ENCODE measurements at places on chromosomes 12 and 14.

GRCh38 chr12:40248585-40249297 lies 23.9 kb downstream of the LRRK2 start:
- no peak for DNase-seq

- peak; percentile 42 for DNase-seq
These were observed at the start of gene CKAP4 for GRCh38 chr12:106247674-106248311. Gene CKAP4, minus strand, starts transcription at chr12:106248020. Its CDS starts 169 bp downstream, at chr12:106247851.

DNA sequence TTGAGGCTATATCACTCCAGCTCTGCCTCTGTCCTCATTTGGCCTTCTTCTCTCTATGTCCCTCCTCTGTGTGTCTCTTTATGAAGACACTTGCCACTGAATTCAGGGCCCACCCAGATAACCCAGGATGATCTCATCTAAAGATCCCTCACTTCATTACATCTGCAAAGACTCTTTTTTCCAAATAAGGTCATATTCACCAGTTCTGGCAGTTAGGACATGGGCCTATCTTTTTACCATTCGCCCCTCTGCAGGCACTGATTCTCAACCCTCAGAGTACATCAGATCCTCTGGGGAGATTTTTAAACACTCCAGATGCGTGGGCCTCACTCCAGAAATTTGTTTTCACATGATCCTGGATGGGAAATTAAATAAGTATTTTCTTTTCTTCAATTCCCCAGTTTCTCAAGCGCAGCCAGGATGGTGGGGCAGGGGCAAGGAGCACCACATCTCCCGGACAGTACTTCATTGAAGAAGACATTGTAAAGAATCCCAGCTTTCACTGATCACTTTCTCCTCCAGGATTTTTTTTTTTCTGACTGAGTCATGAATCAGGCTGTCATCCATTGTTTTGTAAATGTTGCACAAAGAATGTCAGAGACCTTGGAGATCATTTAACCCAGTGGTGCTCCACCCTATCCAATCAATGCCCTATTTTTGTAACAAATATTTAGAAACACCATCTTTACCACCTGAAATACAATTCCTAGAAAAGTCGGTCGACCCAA lies 27.4 kb downstream of the CRACR2A start:
- no peak for DNase-seq

- DNase-seq = no peak
These were observed 12.4 kb downstream of the IL22 start for GRCh38 chr12:68240975-68241374.

DNA sequence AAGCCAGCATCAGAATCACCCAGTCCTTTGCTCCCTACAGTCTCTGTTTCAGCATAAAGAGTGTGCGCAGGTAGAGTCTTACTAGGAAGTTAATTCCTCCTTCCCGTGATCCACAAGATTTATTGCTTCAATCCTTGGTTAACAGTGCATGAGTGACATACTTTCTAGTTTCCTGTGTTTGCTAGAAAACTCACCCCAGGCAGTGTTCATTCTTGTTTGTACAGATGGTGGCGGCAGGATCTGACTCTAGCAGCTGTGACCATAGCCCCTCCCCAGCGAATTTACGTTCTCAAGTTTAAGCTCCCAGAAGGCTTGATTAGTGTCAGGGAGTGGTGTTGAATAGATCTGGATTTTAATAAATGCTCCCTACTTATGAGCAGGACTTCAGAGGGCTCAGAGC lies 75.9 kb upstream of the ANO2 start:
- no peak for DNase-seq

DNA sequence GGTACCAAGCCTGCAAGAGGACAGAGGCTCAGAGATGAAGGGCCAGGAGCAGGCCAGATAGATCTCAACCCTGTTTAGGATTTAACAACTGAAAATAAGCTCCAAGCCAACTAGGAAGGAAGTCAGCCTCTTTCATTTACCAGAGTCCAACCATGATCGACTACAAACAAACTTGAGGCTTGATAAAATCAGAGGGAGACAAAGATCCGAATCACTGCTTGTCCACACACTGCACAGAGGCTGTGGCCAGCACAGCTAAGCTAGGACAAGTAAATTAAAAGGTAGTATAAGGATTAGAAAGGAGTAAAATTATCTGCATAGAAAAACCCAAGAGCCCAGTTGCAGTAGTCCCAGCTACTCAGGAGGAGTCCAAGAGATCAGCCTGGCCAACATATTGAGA lies 40.3 kb downstream of the FAM222A start:
- DNase-seq = no peak

- DNase-seq = no peak
These were observed 660.4 kb downstream of the VRK1 start for GRCh38 chr14:97457575-97458085.

DNA sequence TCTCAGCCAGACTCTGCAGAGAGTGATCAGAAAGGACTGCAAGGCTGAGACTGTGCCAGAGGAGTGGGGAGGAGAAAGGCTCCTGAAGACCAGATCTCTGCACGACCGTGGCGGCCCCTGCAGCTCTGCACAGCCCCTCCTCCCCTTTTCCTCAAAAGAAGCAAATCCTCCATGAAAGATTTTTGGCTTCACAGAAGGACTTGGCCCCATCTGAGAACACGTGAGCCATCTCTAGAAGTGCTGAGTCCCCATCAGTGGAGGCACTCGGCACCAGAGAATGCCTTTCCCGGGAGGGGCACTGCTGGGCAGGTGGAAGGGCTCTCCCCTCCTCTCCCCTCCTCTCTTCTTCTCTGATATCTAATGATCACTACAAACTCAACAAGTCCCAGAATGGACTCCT lies 6.8 kb downstream of the FIGNL2 start:
- DNase-seq = no peak

- no peak for DNase-seq
These were observed 57.0 kb downstream of the NT5DC3 start for GRCh38 chr12:103783744-103784664.

DNA sequence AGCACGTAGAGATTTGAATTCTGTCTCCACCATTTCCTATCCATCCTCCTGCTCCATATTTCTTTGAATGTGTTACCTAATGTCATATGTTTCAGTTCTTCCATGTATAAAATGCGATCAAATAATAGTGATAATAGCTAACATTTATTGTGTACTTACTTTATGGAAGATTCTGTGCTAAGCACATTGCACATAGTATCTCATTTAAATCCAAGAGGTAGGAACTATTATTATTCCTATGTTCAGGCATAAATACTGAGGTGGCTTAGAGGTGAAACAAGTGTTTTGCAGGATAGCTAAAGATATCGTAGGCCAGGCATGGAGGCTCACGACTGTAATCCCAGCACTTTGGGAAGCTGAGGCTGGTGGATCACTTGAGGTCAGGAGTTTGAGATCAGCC lies 17.5 kb upstream of the AICDA start:
- DNase-seq = no peak

- no peak for DNase-seq
These were observed 64.5 kb downstream of the TTC9 start for GRCh38 chr14:70706177-70706576.

DNA sequence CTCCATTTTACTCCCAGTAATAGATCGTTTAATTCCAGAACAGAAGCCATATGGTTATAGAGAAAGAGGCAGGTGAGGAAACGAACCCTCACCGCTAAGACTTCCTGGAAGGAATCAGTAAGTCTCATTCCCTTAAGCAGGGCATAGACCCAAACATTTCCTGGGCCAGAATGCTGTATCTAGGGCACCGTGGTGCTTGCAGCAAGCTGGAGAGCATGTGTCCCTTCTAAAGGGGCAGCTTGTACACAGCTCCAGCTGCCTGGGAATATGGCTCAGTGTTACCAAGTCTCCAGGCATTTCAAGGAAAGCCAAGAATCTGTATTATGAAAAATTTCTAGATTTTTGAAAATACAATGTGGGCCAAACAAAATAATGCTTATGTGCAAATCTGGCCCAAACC lies 73.4 kb downstream of the PPM1H start:
- no peak for DNase-seq

DNA sequence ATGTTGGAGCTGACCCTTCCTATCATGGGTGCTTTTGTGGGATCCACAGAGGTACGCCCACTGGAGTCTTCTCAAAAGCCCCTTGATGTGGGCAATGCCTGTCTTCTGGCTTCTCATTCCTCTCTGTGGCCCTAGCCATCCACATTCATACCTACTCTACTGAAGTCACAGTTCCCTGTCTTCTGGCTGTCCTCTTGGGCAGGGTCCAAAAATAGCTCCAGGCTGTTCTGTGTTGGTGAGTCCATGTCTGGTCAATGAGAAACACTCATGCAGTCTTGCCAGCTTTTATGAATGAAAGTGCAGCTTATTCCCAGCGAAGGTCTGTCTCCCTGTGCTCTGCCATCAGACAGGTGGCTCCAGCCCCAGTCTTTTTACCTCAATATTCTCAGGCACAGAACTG lies 135.9 kb upstream of the MDM1 start:
- no peak for DNase-seq

DNA sequence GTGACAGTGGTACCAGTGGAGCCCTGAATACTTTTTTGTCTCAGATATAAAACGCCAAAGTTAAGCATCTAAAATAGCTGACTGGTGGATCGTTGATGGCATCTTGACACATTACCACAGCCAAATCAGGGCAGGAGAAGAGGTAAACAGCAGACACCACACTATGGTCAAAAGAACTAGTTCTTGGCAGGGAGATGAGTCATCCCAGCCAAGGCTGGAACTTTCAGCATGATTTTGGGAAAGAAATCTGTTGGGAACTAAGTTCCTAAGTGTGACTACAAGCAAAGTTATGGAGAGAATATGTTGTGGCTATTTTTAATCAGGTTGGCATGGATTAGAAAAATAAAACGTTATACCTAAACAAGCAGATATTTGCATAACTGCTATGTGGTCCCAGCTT lies 36.9 kb downstream of the LGR5 start:
- no peak for DNase-seq

GRCh38 chr12:46533723-46534122 lies 161.2 kb upstream of the SLC38A2 start:
- DNase-seq = no peak

Data from T-helper 2 cell (primary cell).